ENCODE measurements at places on chromosomes 7 and 10.

- no peak overlapping the region for H3K4me3 ChIP-seq
- H3K27me3 ChIP-seq = no peaks in the 10 kb centered on the region
- H3K4me1 ChIP-seq = no peaks in the 10 kb centered on the region
- no peak overlapping the region for H3K27ac ChIP-seq
These were observed 38.8 kb downstream of the ERLIN1 start for GRCh38 chr10:100146875-100147650.

GRCh38 chr7:2029211-2029905 is 203.4 kb downstream of the MAD1L1 start:
- no peaks in the 10 kb centered on the region for H3K36me3 ChIP-seq
- no peaks in the 10 kb centered on the region for H3K4me1 ChIP-seq
- no peak overlapping the region for H3K27ac ChIP-seq
- no peak for DNase-seq

DNA sequence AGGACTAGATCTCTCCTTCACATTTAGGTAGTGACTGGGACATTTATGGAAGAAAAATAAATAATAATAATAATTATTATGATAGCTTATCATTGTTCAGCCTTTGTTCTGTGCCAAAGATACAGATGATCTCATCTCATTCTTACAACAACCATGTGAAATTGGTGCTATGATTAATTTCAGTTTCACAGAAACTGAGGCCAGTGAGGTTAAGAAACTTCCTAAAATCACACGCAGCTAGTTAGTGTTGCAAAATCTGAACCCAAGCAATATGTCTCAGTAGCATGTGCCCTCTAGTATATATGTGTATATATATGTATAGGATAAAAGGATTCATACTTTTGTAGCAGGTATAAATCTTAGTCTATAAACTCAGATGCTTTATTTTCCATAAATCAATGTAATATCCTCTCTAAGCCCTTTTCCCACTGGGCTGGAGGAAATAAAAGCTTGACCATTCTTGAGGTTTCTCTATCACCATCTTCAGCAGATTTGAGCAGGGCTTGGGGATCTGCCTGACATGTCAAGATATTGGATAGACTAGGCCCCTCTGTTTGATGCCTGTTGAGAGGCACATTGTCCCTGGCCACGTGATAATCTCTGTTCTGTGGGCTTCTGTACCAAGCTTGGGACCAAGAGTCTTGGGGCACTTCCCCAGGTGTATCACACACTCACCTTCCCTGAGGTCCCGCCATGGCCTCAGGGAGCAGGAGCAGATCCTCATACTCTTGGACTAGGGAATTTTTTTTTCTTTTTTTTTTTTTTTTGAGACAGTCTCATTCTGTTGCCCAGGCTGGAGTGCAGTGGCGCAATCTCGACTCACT is 172.6 kb upstream of the NRP1 start:
- no peak overlapping the region for H3K27ac ChIP-seq
- H3K36me3 ChIP-seq = no peaks in the 10 kb centered on the region
- no peak for DNase-seq
- no peak overlapping the region for H3K4me3 ChIP-seq
- no peaks in the 10 kb centered on the region for H3K27me3 ChIP-seq

- H3K27ac ChIP-seq = no peak overlapping the region
- peaks cover 7% of the 10 kb centered on the region for H3K4me1 ChIP-seq
- no peak overlapping the region for H3K4me3 ChIP-seq
- peaks cover 3% of the 10 kb centered on the region for H3K36me3 ChIP-seq
These were observed 219.1 kb downstream of the MAD1L1 start for GRCh38 chr7:2013381-2014311.

- no peaks in the 10 kb centered on the region for H3K36me3 ChIP-seq
- no peak for DNase-seq
These were observed 2.5 kb downstream of the ZEB1 start for GRCh38 chr10:31321396-31321941.

DNA sequence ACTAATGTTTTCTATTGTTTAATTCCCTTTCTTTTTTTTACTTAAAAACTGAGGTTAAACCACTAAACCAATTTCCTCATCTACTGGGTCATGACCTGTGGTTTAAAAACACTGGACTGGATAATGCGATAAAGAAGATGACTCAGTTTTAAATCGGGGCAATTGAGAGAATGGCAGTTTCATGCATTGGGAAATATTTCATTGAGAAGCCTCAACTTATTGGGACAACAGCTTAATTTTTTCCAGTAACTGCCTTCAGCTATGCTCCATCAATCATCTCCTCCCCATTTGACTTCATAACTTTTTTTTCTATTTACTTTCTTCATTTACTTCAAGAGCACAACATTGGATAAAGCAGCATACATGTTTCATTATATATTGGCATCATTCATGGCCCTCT is 61.8 kb upstream of the MET start:
- peaks cover 12% of the 10 kb centered on the region for H3K4me1 ChIP-seq
- H3K4me3 ChIP-seq = no peak overlapping the region
- H3K36me3 ChIP-seq = no peaks in the 10 kb centered on the region
- H3K27me3 ChIP-seq = no peaks in the 10 kb centered on the region
- no peak for DNase-seq
- no peak overlapping the region for H3K27ac ChIP-seq

- H3K36me3 ChIP-seq = no peaks in the 10 kb centered on the region
- no peaks in the 10 kb centered on the region for H3K4me1 ChIP-seq
- no peak overlapping the region for H3K27ac ChIP-seq
- H3K4me3 ChIP-seq = no peak overlapping the region
- DNase-seq = no peak
These were observed 239.1 kb upstream of the NRP1 start for GRCh38 chr10:33573606-33574005.

DNA sequence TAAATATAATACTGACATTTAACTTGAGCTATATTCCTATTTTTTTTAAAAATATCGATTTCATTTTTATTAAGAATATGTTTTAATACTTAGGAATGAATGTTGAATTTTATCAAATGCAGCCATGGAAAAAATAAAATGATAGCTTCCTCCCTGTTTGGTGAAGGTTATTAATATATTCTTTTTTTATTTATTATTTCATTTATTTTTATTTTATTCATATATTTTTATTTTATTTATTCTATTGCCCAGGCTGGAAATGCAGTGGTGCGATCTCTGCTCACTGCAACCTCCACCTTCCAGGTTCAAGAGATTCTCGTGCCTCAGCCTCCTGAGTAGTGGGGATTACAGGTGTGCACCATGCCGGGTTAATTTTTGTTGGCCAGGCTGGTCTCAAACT is 160.2 kb downstream of the PKD1L1 start:
- no peak for DNase-seq
- no peak overlapping the region for H3K27ac ChIP-seq
- no peaks in the 10 kb centered on the region for H3K36me3 ChIP-seq
- no peak overlapping the region for H3K4me3 ChIP-seq
- H3K4me1 ChIP-seq = peaks cover 20% of the 10 kb centered on the region

- DNase-seq = no peak
- no peak overlapping the region for H3K27ac ChIP-seq
- no peaks in the 10 kb centered on the region for H3K27me3 ChIP-seq
- peaks cover 13% of the 10 kb centered on the region for H3K36me3 ChIP-seq
- H3K4me1 ChIP-seq = peaks cover 5% of the 10 kb centered on the region
These were observed 1.9 kb downstream of the VTI1A start for GRCh38 chr10:112448888-112449287.

DNA sequence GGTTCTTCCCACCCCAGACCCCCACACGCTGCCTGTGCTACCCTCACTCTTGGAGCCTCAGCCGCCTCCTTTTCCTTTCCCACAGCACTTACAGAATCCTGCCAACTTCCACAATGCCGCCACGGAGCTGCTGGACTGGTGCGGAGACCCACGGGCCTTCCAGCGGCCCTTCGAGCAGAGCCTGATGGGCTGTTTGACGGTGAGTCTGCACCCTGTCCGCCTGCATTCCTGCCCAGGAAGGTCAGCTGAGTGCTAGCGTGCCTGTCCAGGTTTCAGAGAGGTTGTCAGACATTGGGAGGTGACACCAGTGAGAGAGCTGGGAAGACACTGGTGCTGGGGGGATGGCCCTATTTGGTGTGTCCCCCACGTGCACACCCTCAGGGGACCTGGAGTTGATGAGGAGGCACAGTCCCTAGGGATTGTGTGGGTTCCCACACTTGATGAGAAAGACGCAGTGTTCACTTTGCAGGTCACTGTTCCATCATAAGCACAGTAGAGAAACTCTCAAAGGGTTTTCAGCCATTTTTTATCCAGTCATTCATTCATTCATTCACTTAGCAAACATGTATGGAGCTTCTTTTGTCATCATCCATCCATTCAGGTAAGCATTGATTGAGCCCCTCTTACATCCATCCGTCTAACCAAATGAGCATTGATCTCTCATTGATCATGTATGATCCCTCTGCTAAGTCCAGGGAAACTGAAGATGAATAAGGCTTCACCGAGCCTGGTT is 138.9 kb upstream of the PPIF start:
- DNase-seq = no peak
- no peak overlapping the region for H3K4me3 ChIP-seq
- peaks cover 90% of the 10 kb centered on the region for H3K36me3 ChIP-seq
- H3K27ac ChIP-seq = no peak overlapping the region

DNA sequence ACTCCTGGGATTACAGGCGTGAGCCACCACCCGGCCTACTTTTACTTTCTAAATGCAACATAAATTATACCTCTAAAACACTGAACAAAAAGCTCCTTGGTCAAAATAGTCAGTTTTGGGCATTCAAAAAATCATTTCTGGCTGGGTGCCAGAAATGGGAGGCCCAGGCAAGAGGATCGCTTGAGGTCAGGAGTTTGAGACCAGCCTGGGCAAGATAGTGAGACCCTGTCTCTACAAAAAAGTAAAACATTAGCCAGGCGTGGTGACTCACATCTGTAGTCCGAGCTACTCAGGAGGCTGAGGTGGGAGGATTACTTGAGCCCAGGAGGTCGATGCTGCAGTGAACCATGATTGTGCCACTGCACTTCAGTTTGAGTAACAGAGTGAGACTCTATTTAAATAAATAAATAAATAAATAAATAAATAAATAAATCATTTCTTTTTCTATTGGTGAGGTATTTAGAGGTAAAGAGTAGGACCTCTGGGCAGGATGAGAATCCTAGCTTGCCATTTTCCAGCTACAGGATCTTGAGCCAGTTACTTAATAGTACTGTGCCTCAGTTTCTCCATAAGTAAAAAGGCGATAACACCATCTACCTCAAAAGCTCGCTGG is 87.6 kb downstream of the SKIDA1 start:
- DNase-seq = no peak
- no peak overlapping the region for H3K4me3 ChIP-seq
- H3K27ac ChIP-seq = no peak overlapping the region
- no peaks in the 10 kb centered on the region for H3K36me3 ChIP-seq
- H3K4me1 ChIP-seq = no peaks in the 10 kb centered on the region

DNA sequence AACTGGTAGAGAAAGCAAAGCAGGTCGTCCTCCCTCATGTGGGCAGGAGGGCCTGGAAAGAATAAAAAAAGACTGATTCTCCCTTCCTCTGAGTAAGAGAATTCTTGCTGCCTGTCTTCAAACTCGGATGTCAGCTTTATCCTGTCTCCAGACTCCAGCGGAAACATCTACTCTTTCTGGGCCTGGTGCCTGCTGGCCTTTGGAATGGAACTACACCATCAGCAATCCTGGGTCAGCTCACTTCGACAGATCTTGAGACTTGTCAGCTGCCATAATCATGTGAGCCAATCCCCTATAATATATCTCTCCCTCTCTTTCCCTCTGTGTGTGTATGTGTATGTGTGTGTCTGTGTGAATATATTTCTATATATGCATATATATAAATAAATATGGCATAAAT is 411.0 kb upstream of the DPP6 start:
- no peak overlapping the region for H3K27ac ChIP-seq
- H3K36me3 ChIP-seq = no peaks in the 10 kb centered on the region
- H3K27me3 ChIP-seq = no peaks in the 10 kb centered on the region
- no peak overlapping the region for H3K4me3 ChIP-seq
- H3K4me1 ChIP-seq = no peaks in the 10 kb centered on the region

Data from large intestine (tissue), 12 donors.